NCI-H1436 treated with DMSO at 0.1 percent for 48 hours (cell line): ENCODE measurements at places on chromosomes 4 and X.

GRCh38 chr4:153488006-153488891 lies 22.1 kb downstream of the TMEM131L start:
- DNase-seq, result no peak

DNA sequence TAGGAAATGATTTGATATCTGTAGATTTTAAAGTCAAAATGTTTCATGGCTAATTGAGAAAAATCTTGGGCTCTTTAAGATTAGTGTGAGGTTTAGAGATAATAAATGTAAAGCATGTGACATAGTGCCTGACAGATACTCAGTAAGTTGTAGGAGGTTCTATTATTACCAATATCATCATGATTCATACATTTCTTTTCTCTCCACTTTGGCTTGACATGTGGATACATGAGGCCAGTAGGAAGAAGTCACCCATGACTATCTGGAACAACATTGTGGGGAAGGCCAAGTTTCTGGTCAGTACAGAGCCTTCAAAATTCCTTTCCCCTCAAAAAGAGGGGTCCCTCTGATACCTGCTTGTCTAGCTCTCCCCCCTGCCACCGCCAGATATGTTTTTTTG lies 91.2 kb upstream of the SORBS2 start:
- no peak for DNase-seq

- no peak for DNase-seq
Measured at GRCh38 chrX:150770623-150771022, 77.4 kb downstream of the MTMR1 start.

- DNase-seq, result no peak
Measured at GRCh38 chr4:3115637-3116270, 41.3 kb downstream of the HTT start.

- no peak for DNase-seq
Measured at GRCh38 chr4:8227201-8227770, 28.2 kb downstream of the SH3TC1 start.

DNA sequence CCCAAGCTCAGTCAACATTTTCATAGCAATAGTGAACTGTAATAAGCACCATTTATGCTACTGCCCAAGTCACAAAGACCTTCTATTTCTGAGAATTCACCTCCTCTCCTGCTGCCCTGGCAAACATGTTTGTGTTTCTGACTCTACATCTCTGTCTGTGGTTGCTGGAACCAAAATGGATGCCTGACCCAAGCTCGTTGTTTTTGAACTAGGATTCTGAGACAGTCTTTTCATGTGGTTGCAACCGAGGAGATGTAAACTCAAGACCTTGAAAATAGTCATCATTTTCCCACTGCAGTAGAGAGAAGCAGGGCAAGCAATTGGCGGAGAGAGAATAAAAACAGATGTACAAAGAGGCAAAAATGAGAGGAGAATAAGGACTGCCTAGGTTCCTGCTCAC lies 160.2 kb downstream of the RAB28 start:
- DNase-seq, result no peak

GRCh38 chr4:89754531-89754930 lies 82.4 kb downstream of the SNCA start:
- DNase-seq, result no peak

DNA sequence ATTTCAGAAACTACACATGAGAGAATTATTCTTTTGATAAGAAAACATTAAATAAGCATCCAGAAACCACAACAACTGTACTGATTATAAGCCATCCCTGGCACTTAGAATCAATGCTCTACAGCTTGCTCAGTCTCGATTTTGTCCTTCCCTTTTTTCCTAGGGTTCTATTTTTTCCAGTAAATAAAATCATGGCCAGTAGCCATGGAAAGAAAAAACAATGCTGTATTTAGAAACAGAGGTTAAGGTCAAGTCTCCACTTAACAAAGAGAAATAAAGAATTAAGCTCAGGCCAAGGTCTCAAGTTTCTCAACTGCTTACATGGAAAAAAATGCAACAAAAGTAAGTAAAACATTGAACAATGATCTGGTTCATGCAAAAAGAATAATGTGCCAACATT lies 38.7 kb upstream of the GRID2 start:
- DNase-seq, result no peak

DNA sequence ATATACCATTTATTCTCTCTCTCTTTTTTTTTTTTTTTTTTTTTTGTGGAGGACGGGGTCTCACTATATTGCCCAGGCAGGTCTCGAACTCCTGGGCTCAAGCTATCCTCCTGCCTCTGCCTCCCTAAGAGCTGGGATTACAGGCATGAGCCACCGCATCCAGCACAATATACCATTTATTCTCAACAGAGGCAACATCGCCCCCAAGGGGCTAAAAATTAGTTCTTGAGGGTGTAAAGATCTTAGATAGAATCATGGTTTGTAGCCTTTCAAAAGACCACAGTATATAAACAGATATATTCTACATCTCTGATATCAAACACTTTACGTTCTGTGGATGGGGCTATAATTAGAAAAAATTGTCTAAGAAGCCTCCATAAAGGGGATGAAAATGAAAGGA lies 39.8 kb upstream of the TCEAL2 start:
- no peak for DNase-seq

DNA sequence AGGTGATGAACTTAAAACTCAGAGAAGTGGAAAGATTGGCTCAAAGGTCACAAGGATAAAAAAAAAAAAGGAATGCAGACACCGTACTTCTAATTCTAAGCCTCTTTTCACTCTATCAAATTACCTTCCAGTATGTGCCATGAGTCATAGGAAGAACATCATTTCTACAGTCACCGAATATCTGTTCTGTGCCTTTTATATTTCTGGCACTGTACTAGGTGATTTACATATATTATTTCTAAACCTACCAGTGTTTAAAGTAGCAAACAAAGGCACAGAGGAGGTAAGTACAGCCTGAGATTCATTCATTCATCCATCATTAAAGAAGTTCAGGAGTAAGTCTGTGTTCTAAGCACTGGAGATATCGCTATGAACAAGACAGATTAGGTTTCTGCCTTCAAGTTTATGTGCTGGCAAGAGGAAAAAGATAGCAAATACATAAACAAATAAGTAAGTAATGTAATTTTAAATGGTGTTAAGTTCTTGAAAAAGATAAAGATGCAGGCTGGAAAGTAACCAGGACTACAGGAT lies 65.3 kb downstream of the PALLD start:
- DNase-seq, result no peak

- no peak for DNase-seq
Measured at GRCh38 chr4:105510245-105510644, 36.4 kb upstream of the PPA2 start.

GRCh38 chr4:113316879-113317278 lies 267.4 kb downstream of the ANK2 start:
- DNase-seq, result no peak

DNA sequence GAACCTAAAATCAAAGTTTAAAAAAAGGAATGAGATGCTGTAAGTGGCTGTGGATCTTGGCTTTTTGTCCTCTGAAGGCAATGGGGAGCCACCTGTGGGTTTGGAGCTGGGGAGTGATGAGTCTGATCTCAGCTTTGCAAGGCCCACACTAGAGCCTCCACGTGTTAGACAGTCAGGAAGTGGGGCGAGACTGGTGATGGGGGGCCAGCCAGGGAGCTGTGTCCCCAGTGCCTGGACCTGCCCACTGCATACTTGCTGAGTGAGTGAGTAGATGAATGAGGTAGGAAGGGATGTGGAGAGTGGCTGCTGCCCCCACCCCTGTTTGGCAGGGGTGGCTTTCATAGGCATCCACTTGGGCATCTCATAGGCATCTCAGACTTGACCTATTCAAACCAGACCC lies 84.0 kb downstream of the NHSL2 start:
- no peak for DNase-seq

GRCh38 chrX:125094901-125095300 lies 224.8 kb upstream of the TEX13C start:
- no peak for DNase-seq

DNA sequence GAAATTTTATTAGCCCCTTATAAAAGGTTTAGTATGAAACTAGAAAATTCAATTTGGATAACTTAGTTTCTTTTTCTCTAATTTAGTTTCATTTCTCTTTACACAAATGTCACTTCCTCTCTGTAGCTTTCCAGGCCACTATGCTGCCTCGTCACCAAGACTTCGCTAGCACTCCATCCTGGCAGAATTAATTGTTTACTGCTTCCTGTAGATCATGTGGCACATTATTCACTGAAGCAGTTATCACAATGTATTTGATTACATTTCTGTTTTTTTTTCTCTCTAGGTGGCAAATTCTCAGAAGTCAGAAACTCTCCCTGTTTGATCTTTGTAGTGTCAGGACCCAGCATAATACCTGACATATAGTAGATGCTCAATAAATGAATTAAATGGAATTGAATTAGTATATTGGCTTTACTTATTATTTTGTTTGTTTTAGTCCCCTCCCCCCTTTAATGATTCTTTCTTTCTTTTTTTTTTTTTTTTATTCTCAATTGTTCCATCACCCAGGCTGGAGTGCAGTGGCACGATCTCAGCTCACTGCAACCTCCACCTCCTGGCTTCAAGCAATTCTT lies 9.3 kb upstream of the SAT1 start:
- no peak for DNase-seq

DNA sequence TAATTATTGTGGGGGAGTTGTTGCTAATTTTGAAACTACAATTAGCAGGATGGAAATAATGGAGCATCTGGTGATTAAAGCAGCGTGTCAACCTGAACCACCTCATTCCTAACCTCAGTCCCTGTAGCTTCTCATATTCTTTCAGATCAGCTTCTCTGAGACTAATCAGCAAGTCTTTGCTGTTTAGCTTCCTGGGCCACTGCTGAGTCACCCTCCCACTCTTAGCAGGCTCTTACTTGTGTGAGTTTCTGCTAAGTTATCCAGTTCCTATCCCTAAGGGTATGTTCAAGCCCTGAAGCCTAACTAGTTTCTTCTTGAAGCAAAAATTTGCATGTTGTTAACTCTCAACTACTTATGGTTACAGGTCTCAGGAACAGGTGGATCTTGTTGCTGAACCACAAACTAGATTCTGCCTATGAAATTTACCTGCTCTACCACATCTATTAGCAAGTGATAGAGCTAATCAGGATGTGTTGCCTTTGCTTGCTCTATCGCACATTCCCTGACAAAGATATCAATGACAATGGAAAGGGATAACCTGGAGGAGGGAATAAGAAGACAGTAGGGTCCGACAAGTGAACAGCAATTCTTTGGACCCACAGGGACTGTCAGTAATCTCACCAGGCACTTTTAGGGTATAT lies 134.2 kb downstream of the EIF4E start:
- no peak for DNase-seq

GRCh38 chrX:143873343-143873742 lies 10.5 kb upstream of the UBE2NL start:
- no peak for DNase-seq

- DNase-seq, result no peak
Measured at GRCh38 chr4:2395038-2395437, 23.4 kb downstream of the ZFYVE28 start.

DNA sequence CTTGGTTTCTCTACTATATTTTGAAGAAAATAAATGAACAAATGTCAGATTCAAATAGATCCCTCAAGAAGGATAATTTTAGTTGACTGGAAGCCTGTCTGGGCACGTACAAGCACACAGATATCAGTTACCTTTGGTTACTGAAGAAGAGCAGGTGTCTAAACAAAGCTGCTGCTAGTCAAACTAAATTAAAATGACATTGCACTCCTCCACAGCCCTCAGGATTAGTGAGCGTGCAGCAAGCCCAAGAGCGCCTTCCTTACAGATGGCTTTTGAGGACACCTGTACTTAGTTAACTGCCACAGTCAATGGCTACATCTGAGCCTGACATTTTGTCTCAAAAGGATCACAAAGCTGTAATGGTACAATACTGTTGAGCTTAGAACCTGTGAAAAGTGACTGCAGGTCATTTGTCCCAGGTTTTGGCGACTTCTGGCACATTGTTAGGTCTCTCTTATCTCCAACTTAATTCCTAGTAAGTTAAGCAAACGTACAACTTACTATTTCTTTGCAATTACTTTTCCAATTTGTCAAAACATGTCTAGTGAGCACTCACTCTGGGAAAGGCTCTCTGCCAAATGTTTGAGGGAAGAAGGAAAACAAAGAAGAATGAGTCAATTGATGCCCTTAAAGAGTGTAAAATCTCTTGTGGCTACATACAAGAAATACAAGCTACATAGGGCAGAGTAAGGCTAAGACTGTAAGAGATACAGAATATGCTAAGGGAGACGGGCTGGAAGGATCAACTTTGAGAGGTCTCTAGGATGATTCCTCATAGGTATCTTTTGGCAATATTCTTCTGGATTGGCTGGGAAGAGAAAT lies 25.6 kb upstream of the DAPP1 start:
- peak; percentile 93 for DNase-seq

GRCh38 chr4:6320663-6321062 lies 51.0 kb downstream of the WFS1 start:
- no peak for DNase-seq

GRCh38 chr4:120158046-120158445 lies 91.4 kb upstream of the MAD2L1 start:
- DNase-seq, result no peak

DNA sequence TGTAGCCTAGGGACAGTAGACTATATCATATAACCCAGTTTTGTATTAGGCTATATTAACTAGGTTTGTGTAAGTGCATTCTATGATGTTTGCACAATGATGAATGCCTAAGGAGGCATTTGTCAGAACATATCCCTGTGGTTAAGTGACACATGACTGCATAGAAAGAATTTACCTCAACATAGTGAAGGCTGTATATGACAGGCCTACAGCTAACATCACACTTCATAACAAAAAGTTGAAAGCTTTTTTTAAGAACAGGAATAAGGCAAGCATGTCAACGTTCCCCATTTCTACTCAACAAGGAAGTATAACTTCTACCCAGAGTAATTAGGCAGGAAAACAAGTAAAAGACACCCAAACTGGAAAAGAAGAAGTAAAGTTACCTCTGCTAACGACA lies 165.9 kb upstream of the NDST4 start:
- no peak for DNase-seq

GRCh38 chr4:69568787-69569186 lies 70.7 kb downstream of the UGT2A2 start:
- no peak for DNase-seq

- DNase-seq, result no peak
Measured at GRCh38 chr4:74930162-74930561, 2.8 kb upstream of the PARM1 start.

- DNase-seq, result no peak
Measured at GRCh38 chr4:8260656-8261111, 8.9 kb upstream of the HTRA3 start.

DNA sequence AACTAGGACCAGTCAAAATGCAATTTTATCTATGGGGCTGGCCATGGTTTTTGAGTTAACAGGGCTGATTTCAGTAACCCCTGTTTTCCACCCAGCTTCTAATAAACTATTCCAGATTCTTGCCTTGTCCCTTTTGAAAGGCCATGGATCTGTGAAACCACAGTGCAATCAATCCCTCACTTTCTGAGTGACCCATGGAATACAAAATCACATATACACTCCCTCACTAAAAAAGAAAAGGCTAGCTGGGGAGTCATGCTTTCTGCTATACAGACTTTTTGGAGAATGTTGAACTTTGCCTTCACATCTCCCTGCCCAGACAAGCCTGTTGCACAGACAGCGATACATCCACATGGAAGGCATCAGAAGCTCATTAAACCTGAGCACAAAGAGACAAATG lies 47.9 kb downstream of the MAD2L1 start:
- no peak for DNase-seq

- no peak for DNase-seq
Measured at GRCh38 chr4:74555231-74555630, 110.3 kb downstream of the AREG start.
